Stimulated activated CD8-positive, alpha-beta memory T cell treated with anti-CD3 and anti-CD28 coated beads, Interleukin-2, amount 100 ng/mL, for 1 hour (primary cell): ENCODE measurements at places on chromosomes 7 and 10.

GRCh38 chr10:4623757-4624420 is 202.1 kb upstream of the AKR1E2 start:
- no peak for DNase-seq

- no peak for DNase-seq
These were observed 30.6 kb downstream of the ANTXRL start for GRCh38 chr10:46317370-46317769.

GRCh38 chr10:25049966-25050365 is 33.6 kb downstream of the THNSL1 start:
- DNase-seq = no peak

DNA sequence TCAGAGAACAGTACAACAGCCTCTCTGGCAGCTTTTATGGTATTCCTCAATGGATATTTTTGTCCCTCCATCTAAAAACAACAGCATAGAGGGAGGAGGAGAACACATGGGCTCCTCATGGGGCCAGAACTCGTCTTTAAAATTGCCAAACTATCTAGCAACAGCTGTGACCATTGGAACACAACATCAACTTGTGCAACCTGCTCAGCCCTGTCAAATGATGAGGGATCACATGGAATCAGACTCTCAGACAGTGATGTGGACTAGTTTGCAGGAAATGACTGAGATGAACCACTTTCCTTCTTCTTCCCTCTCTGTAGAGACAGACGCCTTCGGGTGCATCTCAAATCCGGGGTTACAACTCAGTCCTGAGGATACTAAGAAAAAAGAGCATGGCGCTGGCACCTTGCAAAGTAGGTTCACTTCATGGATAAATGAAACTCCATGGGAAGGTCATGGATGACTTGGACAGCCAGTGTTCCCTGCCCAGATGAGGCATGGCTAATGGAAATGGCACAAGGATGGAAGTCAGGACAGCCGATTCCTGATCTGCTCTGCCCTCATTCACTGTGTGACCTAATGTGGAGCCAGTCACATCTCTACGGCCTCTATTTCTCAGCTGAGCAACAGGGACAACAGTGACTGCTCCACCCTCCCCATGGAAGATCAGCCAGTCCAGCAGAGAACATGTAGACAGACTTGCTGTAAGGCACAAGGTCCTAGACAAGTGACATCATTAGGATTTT is 24.6 kb upstream of the DGKI start:
- no peak for DNase-seq

DNA sequence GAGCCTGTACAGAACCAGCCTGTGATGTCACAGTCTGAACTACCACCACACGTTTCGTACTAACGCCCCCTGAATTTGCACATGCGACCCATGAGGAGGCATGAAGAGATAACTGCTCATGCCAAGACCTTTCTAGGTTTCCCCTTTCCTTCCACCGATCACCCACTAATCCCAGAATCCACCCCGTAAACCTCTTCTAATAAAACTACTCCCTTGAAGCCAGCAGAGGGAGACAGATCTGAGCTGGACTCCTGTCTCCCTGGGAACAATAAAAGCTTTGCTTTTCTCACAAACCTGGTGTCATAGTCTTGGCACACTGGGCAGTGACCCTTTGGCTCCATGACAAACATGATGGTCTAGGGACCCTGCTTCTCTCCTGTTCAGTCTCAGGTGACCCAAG is 144.5 kb downstream of the FRMD4A start:
- DNase-seq = no peak

GRCh38 chr10:69769395-69769992 is 32.2 kb upstream of the COL13A1 start:
- no peak for DNase-seq

- no peak for DNase-seq
These were observed 13.8 kb upstream of the FKBP9 start for GRCh38 chr7:32943252-32944030.

DNA sequence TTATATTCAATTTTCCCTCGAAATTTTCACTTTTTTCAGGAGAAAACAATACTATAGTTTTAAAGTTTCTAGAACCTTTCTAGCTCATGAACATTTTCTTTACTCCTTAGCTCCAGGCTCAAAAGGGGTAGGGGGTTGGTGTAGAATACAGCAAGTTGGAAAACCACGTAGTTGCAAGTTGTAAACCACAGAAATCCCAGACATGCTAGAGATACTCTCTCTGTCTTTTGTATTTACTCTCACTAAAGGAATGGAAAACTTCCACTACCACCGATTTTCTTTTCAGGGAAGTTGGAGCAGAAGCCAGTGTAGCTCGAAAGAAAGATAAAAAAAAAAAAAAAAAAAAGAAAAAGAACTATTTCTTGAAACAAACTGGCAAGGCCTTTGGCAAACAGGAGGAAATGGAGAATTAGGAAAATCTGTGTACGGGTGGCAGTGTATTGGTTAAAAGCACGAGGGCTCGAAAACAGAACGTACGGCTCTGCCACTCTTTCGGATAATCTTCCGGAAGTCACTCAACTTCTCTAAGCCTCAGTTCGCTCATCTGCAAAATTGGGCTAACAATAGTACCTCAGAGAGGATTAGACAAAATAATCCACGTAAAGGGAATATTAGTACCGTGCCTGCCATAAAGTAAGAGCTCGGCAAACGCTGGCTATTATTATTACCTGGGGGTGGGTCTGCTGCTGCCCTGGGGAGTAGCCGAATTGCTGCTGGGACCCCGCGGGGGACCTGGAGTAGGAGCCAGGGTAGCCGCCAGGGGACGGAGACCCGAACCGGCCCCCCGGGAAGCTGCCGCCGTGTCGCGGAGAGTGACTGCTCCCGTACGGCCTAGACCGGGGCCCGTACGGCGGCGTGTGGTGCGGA is 628 bp downstream of the MPLKIP start:
- no peak for DNase-seq

DNA sequence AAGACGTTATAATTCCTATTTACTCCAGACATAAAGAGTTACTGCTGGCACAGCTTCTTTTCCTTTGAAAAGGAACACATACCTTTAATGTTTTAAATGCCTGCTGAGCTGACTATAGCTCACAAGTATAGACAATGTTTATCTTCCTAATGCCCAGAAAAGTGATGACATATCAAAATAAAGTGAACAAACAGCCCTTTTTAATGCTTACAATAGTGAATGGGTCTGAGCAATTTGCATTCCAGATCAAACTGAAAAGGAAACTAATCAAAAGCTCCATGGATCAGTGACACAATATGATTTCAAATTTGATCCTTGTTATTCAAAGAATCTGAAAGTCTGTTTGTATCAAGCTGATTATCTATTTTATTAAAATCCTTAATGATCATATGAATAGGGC is 233.6 kb upstream of the SEMA3E start:
- no peak for DNase-seq

DNA sequence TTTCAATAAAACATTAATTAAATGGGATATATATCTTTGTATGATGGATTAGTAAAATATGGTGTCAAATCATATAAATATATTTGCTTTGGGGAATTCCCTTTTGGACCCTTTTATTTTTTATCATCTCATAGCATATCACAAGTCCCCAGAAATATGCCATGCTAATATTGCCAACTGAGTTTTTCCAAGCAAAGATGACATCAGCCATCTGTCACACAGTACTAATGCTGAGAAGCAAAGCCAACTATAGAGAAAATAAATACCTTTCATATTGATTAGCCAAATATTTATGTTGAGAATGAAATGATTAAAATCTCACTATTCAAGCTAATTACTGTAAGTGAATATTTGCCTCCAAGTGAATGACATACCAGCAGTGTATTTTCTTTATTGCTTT is 575.3 kb downstream of the ETV1 start:
- DNase-seq = no peak

DNA sequence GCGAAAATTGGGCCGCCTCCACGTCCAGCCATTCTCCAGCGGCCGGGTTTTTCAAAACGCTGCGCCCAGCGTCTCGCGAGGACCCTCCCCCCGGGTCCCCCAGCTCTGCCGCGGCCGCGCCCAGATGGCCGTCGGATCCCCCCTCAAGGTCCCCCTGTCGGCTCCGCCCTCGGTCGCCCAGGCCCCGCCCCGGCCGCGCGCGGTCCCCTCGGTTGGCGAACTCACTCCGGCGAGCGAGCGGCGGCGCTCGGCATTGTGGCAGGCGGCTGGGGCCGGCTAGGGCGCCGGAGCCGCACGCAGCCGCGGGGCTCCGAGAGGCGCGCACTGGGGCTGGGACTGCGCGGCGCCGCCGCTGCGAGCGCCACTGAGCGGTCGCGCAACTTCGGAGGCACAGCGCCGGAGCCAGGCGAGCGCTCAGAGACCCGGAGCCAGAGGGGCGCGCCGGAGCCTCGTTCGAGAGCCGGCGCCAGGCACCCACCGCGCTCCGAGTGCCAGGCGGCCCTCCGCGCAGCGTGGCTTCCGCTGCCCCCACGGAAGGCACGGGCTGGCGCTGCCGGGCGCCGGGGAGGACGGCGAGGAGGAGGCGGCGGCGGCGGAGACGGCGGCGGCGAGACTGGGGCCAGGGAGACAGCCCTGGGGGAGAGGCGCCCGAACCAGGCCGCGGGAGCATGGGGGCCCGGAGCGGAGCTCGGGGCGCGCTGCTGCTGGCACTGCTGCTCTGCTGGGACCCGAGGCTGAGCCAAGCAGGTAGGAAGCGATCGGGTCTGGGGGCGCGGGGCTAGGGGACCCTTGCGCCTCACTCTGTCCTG is at the start of gene UNC5B:
TSS of gene UNC5B (plus strand) at position 253 of the 809 bp plus-strand sequence. CDS start at position 669, 416 bp downstream.
- DNase-seq = no peak

DNA sequence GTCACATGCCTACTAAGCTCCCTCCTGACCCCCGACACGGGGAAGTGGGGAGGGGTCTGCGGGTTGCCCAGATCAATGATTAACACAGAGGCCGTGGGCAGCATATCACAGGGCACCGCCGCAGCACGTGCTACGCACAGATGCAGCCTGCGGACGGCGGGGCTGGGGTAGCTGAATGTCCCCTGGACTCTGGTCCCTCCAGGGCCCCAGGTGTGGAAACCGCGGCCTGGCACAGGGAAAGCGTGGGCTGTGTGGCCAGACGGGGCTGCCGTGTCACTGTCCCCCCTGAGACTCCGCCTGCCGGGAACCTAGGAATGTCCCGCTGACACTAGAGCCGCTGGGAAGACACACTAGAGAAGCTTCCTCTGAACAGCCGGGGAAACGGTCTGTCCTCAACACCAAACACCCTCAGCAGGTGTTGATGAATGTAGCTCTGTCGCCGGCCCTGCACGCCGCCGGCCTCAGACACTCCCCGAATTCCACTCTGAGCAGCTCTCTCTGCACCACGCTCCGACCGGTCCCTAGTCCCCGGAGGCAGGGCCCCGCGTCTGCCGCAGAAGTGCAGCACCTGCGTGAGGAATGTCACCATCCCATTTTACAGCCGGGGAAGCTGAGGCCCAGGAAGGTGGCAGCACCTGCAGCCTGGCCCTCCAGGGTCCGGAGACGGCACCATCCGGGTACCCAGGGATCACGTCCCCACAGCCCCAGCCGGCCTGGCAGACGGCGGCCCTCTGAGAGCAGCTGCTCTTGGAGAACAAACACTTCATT is 33.4 kb upstream of the PDGFA start:
- no peak for DNase-seq

- no peak for DNase-seq
These were observed 86.8 kb upstream of the ANKRD1 start for GRCh38 chr10:91007655-91008054.

GRCh38 chr10:10146604-10147003 is 871.1 kb upstream of the CELF2 start:
- DNase-seq = no peak

- DNase-seq = no peak
These were observed 150.9 kb upstream of the KAT6B start for GRCh38 chr10:74675484-74675883.

DNA sequence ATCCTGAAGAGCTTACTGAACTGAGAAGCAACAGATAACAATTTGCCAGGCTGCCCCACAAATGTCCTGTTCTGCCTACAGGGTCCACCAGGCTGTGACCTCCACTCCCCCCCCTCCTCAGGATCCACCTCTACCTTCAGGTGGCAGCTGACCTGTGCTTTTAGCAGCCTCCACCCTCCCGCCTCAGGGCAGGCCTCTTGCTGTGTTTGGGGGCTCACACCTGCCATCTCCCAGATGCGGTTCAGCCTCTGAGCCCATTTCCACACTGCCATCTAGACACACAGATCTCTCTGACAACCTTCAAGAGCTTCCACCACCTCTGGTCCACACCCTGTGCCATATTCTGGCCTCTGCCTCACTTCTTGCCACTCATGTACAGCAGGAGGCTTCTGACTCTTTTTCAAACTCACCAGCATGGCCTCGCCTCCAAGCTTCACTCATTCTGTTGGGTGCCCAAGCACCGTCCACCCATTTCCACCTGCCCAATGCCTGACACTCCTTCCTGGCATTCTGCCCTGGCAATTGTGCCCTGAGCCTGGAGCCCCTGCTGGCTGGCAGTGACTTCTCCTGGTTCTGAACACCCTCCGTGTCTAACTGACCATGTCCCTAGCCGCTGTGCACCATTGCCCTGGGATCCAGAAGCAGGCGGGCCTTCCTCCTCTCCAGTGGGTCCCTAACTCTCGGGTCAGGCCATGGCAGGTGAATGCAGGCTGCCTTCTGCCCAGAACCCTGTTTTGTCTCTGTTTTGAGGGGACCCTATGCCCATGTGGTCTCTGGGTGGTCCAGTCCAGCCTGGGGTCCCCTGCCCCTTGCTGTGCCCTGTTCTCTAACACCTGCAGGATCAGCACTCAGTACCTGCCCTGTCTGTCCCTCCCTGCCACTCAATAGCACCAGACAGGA is 18.5 kb downstream of the TMEM72 start:
- DNase-seq = no peak

DNA sequence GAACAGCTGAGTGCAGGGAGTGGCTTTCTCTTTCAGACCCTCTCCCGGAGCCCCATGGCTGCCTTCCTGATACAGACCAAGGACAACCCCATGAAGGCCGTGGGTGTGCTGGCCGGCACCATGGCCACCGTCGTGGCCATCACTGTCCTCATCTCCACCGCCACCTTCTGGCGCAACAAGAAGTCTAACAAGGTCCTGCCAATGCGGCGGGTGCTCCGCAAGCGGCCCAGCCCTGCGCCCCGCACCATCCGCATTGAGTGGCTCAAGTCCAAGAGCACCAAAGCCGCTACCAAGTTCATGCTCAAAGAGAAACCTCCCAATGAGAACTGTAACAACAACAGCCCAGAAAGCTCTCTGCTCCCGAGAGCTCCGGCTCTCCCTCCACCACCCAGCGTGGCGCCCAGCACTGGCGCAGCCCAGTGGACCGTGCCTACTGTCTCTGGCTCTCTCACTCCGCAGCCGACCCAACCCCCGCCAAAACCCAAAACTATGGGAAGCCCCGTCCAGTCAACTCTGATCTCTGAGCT is 11.2 kb downstream of the LRIT2 start:
- no peak for DNase-seq

- no peak for DNase-seq
These were observed 30.7 kb upstream of the ANTXRL start for GRCh38 chr10:46255801-46256747.
